Left lung (tissue), 14 donors: ENCODE measurements at places on chromosomes 12 and 14.

DNA sequence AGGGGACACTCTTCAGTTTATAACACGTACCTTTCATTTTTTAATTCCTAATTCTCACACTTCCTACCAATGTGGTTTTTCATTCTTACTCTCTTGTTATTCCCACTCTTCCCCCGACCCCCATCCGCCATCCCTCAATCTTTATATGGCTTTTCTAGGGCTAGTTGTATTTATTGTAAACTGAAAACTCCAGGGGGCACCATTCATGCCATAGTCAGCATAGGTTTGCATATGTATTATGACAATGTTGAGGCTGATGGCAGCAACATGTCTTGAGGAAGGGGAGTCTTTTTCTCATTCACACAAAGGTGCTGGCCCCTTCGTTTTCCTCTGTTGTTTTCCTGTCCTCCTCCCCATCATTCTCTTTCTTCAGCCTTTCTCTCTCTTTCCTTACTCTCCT lies 27.7 kb upstream of the LTA4H start:
- no peak for DNase-seq

GRCh38 chr12:111757361-111758119 lies 9.2 kb upstream of the ALDH2 start:
- DNase-seq: no peak

GRCh38 chr12:81502912-81503695 lies 256.0 kb downstream of the PPFIA2 start:
- no peak for DNase-seq

DNA sequence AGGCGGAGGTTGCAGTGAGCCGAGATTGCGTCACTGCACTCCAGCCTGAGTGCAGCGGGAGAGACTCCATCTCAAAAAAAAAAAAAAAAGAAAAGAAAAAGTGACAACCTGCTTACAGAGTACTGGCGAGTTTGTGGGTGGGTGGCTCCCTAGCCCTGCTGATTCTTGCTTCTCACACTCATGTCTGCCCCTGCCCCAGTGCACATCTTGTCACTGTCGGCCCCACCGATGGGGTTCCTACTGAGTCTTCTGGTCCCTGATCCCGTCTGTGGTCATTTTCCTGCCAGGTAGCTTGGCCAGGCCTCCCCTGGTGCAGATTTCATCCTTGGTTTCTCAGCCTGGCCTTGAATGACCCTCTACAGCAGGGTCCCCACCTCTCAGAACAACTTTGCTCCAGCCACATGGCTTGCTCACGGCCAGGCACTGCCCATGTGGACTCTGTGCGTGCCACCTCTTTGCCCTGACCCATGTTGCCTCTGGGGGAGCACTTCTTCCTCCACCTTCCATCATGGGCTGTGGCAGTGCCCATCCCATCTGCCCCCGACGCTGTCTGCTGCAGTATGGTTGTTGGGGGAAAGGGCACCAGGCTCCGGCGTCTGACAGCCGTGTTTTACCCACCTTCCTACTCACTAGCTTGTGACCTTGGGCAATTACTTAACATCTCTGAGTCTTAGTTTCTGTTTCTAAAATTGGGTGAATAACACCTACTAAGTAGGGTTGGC lies 2.1 kb upstream of the PTPN6 start:
- DNase-seq: peak; percentile 48

DNA sequence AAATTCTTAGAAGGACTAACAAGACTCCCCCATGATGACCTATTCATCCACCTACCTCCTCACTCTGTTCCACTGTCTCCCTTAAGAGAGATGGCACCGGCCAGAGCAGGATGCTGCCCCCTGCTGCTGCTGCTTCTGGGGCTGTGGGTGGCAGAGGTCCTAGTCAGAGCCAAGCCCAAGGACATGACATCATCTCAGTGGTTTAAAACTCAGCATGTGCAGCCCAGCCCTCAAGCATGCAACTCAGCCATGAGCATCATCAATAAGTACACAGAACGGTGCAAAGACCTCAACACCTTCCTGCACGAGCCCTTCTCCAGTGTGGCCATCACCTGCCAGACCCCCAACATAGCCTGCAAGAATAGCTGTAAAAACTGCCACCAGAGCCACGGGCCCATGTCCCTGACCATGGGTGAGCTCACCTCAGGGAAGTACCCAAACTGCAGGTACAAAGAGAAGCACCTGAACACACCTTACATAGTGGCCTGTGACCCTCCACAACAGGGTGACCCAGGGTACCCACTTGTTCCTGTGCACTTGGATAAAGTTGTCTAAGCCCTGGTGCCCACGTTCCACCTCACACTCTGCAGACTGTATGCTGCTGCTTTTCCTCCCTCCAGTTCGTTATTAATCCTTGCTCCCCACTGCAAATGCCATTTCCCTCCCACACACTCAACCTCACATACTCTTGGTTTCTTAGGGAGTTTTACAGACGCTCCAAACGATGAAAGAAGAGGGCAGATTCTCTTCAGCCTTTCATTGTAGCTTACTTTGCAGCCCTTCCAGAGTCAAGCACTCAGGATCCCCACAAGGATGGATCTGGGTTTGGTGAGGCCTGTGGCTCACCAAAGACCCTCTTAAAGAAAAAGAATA lies at the start of gene RNASE8:
Gene RNASE8 (plus strand): TSS at position 20 of the 873 bp plus-strand sequence. CDS start 71 bp downstream, at position 91.
- DNase-seq: no peak

- DNase-seq: no peak
These were observed 185.8 kb downstream of the STXBP6 start for GRCh38 chr14:24863968-24864684.

DNA sequence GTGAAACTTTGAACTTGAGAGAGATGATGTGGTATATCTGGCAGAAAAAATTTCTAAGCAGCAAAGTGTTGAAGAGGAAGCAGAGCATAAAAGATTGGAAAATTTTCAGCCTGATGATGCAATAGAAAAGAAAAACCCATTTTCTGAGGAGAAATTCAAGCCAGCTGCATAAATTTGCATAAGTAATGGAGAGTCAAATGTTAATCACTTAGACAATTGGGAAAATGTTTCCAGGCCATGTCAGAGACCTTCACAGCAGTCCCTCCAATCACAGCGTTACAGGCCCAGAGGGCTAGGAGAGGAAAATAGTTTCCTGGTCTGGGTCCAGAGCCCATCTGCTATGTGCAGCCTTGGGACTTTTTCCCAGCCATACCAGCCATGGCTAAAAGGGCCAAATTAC lies 469.0 kb upstream of the FOXG1 start:
- DNase-seq: no peak

DNA sequence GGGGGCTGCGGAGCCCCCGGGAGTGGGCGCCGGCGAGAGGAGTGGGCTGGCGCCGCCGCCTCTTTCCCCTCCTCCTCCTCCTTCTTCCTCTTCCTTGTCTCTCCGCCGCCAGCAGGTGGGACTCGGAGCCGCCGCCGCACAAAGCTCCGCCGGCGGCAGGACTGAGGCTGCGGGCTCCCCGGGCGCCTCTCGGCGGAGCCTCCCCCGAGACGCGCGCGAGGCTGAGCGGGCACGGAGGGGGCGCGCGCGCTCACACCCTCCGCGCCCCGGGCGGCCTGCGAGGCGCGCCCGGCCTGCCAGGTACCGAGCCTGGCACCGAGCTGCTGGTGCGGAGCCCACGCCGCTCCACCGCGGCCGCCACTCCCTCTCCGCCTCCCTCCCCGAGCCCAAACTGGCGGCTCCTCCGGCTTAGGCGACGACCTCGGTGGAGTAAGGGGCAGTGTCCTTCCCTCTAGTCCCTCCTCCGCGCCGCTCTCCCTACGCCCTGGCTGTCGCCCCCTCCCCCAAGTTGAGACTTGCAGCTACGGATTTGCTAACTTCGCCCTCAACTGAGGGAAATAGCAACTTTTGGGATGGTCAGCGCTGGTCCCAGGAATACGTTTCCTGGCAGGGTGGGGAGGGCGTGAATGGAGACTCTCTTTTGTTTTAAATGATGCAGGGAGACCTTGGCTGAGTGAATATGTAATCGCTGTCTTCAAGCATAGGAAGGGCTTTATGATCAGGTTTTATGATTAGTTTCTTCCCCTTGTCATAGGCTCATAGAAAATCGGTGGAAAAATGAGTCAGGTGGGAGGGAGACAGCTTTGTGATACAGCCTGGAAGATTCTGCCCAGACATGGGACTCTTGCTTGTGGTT lies 199.5 kb upstream of the CAND1 start:
- DNase-seq: peak; percentile 11

GRCh38 chr12:12486661-12487240 lies 75.9 kb downstream of the DUSP16 start:
- DNase-seq: no peak

GRCh38 chr12:15356951-15357364 lies 34.6 kb downstream of the PTPRO start:
- DNase-seq: no peak

DNA sequence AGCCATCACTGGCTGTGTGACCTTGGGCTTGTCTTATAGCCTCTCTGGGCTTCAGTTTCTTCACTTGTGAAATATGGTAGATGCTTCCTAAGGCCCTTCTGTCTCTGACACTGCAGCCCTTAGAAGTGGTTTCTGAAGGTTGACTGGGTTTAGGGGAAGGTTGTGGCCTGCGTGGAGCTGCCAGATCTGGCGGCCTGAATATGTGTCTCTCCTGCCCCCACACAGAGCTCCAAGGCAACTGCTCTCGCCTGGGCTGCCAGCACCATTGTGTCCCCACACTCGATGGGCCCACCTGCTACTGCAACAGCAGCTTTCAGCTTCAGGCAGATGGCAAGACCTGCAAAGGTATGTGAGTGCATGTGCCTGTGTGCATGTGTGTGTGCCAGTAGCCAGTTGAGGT lies 4.0 kb downstream of the LRP1-AS start:
- DNase-seq: no peak

- DNase-seq: no peak
These were observed 665.3 kb downstream of the TRHDE start for GRCh38 chr12:72937486-72937885.

- DNase-seq: peak; percentile 59
These were observed 64.2 kb downstream of the MBIP start for GRCh38 chr14:36256126-36256801.

DNA sequence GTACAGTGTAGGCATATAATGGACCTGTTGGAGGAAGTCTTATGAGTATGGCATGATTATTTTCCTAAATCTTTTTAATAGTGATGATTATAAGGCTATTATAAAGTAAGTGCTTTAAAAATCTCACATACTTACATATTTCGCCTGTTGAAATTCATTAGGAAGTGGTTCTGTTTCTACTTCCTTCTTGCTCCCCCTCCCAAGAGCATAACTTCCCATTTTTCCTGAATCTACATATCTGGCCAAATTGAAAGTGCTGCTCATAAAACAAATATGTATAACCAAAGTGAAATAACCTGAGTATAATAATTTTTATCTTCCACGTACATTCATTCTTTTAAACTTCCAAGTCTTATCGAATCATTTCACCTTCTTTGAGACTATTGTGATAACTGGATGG lies 455.6 kb upstream of the SEL1L start:
- DNase-seq: no peak

GRCh38 chr12:13027032-13027431 lies 17.1 kb upstream of the FAM234B start:
- DNase-seq: no peak

DNA sequence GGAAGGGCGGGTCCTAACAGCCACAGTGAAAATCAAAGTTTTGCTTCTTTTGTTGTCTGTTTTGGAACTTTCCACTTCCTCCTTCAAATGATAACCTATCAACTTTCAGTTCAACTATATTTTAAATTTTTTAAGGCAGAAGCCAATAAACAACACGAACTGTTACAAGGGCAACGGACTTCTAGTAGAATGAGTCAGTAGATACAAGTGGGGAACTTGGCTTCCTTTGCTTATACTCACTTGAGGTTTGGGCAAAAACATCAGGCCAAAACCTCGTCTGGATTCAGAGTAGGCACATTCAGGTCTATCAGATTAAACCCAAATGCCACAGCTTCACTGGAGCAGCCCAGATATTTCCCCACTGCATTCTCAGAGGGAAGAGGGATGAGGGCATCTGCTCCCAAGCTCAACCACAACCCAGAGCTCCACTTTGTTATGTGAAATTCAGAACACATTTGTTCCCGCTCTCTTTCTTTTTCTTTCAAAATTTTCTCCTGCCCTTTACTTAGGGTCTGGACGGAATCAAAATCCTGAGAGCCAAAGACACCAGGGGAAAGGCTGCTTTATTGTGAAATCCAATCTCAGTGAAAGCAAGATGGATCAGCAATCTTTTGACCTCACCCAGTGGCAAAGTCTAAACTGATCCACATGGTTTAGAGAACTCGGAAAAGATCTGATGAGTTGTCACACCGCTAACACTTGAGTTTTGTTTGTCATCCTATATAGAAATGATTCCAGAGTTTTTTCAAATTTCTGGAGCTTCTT lies 152.5 kb upstream of the BTG1 start:
- no peak for DNase-seq

GRCh38 chr12:52633383-52633782 lies 15.0 kb upstream of the KRT73 start:
- no peak for DNase-seq

- no peak for DNase-seq
These were observed 186.5 kb downstream of the PHETA1 start for GRCh38 chr12:111182382-111182781.

DNA sequence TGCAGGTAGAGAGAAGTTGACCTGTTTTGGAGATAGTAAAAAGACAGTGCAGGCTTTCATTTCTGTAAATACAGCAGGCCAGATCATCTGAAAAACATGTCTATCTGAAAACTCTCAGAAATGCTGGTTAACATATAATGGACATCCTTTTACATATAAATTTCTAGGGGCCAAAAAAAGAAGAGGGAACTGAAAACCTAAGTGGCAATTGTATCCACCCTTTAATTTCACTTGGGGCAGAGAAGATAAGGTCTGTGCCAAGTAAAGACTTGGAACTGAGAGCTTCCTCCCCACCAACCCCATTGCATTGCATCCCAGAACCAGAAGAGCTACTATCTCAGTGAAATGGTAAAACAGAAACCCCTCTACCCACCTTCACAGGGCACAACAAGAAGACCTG lies 141.0 kb downstream of the SRGAP1 start:
- DNase-seq: no peak

DNA sequence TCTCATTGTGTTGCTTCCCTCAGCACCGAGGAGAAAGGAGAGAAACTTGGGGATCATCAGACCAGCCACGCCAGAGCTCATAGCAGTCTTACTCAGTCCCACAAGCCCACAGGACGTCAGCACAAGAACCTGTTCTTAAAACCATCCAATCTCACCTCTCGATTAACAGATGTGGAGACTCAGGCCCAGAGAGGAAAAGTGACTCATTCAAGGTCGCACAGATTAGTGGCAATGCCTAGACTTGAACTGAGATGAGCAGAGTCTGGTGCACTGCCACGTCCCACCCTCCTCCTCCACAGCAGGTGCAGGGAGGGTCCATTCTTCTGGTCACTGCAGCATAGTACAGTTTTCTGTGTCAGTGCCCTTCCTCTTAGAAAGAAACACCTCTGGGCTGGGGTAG lies 154.9 kb upstream of the PZP start:
- no peak for DNase-seq

GRCh38 chr14:77498120-77498979 lies at the start of gene ISM2:
Gene ISM2, minus strand, starts transcription at chr14:77498816. Its CDS starts 23 bp downstream, at chr14:77498793.
- DNase-seq: peak; percentile 81
